ENCODE measurements at places on chromosomes 7 and 10. TPM values are rescaled to one million over a fixed set of nuclear protein-coding genes. Genes with fewer than 3 reads are reported as not detected.
A peak's percentile ranks its signal among the peaks of the same experiment; 100 is the strongest.

TLX1 gene
- total RNA-seq: not detected

TECPR1 gene
- total RNA-seq: 45.4 TPM

DNA sequence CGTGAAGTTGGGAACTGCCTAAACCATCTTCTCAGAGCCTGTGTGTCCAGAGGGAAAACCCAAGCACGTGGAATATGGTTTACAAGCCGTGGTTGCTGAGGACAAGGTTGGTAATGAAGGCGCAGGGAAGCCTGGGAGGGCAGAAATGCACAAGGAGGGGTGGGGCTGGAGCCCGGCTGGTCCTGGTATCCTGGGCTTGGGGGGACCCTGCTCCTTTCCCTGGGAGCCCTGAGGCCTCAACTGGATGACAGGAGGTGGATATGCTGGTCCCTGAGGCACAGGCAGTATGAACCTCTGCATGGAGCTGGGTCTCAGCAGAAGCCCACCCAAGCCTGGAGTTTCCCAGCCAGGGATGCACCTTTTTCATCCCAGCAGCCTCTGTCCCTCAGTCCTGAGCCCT lies 80.3 kb upstream of the RET start:
- DNase-seq: no peak
- H3K27me3 ChIP-seq: no peaks in the 10 kb centered on the region
- H3K4me1 ChIP-seq: no peaks in the 10 kb centered on the region
- no peak overlapping the region for H3K4me3 ChIP-seq
- H3K36me3 ChIP-seq: no peaks in the 10 kb centered on the region

DNA sequence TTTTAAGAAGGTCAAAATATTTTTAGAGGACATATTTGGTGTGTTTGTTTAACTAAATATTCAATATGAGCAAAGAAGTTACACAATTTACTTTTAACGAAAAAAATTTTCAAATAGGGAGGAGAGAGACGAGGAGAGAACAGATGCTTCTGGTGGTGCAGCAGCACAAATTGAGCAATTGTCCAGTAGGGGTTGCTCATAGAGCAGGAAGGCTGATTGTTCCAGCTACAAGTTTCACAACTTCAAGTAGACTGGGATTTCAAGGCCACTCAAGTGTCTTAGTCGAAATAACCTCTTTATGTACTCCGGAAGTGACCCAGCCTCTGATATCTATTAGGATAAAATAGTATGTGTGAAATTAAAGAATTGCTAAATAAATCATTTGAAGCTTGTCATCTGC lies 197.9 kb downstream of the HDAC9 start:
- H3K4me1 ChIP-seq: no peaks in the 10 kb centered on the region
- no peak overlapping the region for H3K27ac ChIP-seq
- no peak overlapping the region for H3K4me3 ChIP-seq
- H3K27me3 ChIP-seq: no peaks in the 10 kb centered on the region
- H3K36me3 ChIP-seq: no peaks in the 10 kb centered on the region

DNA sequence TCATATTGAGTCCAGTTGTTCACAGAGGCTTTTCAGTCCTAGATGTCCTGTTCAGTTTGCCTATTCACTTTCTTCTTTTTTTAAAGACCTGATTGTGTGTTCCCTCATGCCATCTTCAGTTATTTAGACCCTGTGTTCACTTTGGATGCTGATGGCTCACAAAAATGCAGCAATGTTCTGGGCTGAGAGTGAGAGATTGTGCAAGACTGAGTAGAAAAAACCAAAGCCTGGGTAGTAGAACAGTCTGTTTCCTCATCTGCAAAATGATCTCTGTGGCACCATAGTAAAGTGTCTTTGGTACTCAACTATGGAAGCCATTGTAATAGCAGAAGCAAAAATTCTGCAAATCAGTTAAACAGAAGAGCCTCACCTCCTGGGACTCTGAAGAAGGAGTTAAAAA lies 43.2 kb downstream of the AKR1B1 start:
- H3K4me3 ChIP-seq: no peak overlapping the region
- peaks cover 5% of the 10 kb centered on the region for H3K27me3 ChIP-seq
- H3K4me1 ChIP-seq: peaks cover 8% of the 10 kb centered on the region
- no peak overlapping the region for H3K27ac ChIP-seq
- no peaks in the 10 kb centered on the region for H3K36me3 ChIP-seq

DNA sequence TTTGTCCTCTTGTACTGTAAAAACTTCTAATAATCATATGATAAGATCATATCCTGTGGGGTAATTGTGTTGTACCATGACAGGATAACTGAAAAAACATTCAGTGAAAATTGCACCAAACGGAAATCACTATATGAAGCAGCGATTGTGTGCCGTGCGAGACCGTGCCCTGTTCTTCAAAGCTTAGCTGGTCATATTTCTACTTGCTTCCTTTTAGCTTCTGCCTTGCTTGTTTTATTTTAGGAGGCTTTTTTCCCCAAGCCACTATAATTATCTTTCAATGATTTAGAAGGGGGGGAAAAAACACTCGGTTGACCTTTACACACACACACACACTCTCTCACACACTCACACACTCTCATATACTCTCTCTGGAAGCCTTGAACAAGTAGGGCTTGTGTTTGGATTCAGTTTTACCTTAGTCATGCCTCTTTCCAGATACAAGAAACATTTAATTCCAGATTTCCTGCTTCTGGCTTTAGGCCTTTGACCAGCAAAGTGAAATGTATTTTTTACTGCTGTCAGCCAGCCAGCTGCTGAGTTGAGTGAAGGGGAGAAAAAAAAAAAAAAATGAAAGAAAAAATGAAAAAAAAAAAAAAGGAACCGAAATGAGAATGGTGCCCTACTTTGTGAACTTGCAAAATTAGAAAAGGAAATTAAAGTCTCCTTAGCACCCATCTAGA lies 181.4 kb downstream of the ARID5B start:
- H3K4me1 ChIP-seq: peaks cover 62% of the 10 kb centered on the region
- H3K4me3 ChIP-seq: peak overlapping the region; percentile 61

DNA sequence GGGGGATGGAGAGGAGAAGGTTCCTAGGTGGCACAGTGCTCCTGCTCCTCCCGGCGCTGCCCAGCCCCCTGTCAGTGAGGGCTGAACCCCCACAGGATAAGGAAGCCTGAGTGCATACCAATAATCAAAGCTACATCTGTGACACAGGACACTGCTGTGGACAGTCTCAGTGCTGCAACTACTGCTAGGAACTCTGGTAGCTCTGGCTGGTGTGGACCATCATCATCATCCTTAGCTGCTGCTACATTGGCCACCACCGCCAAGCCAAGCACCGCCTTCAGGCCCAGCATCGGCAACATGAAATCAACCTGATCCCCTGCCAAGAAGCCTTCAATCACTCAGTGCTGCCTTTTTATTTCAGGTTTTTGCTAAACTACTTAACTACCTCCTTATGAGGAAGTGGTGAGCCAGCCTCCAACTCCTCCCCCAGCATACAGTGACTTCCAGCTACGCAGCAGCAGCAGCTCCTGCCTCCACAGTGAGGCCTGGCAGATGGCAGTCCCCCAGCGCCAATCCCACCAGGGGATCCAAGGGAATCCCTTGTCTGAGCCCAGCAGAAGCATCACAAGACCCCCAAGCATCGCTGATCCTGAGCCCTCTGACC lies 32.1 kb upstream of the SLC26A4 start:
- H3K27me3 ChIP-seq: no peaks in the 10 kb centered on the region
- H3K4me1 ChIP-seq: peaks cover 26% of the 10 kb centered on the region
- no peak overlapping the region for H3K4me3 ChIP-seq
- peaks cover 34% of the 10 kb centered on the region for H3K36me3 ChIP-seq

Measured in activated T-helper 2 cell treated with anti-CD3 and anti-CD28 coated beads, Interferon-gamma antibody, Interleukin-2, Interleukin-4, amounts not matched to agents 10 μg/mL and 5 μg/mL and 100 μg/mL, durations not matched to agents 14 hours and 24 hours and 36 hours (primary cell).